ENCODE measurements at places on chromosomes 2 and 18. TPM values are rescaled to one million over a fixed set of nuclear protein-coding genes. Genes with fewer than 3 reads are reported as not detected.

The PPP1R7 gene
- total RNA-seq = 60.8 TPM

The SMPD4 gene
- total RNA-seq = 88.1 TPM

- DNase-seq = no peak
- peaks cover 10% of the 10 kb centered on the region for H3K36me3 ChIP-seq
- no peak overlapping the region for H3K4me3 ChIP-seq
- no peak overlapping the region for H3K27ac ChIP-seq
These were observed 10.8 kb downstream of the COQ10B start for GRCh38 chr2:197464175-197464574.

GRCh38 chr2:231769170-231770136 lies 11.6 kb downstream of the PDE6D start:
- H3K4me1 ChIP-seq = peaks cover 2% of the 10 kb centered on the region
- H3K4me3 ChIP-seq = no peak overlapping the region
- H3K27ac ChIP-seq = no peak overlapping the region
- H3K27me3 ChIP-seq = no peaks in the 10 kb centered on the region
- no peaks in the 10 kb centered on the region for H3K36me3 ChIP-seq
- DNase-seq = no peak

- no peaks in the 10 kb centered on the region for H3K36me3 ChIP-seq
- DNase-seq = no peak
- H3K4me1 ChIP-seq = peaks cover 24% of the 10 kb centered on the region
These were observed 10.7 kb upstream of the OTOF start for GRCh38 chr2:26488463-26489212.

GRCh38 chr2:103396152-103396551 lies 634.3 kb downstream of the TMEM182 start:
- DNase-seq = no peak
- H3K4me3 ChIP-seq = no peak overlapping the region
- no peaks in the 10 kb centered on the region for H3K27me3 ChIP-seq
- H3K27ac ChIP-seq = no peak overlapping the region
- H3K4me1 ChIP-seq = no peaks in the 10 kb centered on the region
- no peaks in the 10 kb centered on the region for H3K36me3 ChIP-seq

The RAX gene
- not detected for total RNA-seq

The UGT1A3 gene
- not detected for total RNA-seq

GRCh38 chr18:67776929-67777328 lies 260.4 kb upstream of the DSEL start:
- H3K27me3 ChIP-seq = no peaks in the 10 kb centered on the region
- no peak overlapping the region for H3K4me3 ChIP-seq
- no peaks in the 10 kb centered on the region for H3K4me1 ChIP-seq
- no peaks in the 10 kb centered on the region for H3K36me3 ChIP-seq

The FZD7 gene
- 0.29 TPM for total RNA-seq

GRCh38 chr2:170456914-170457313 lies 258.2 kb upstream of the SP5 start:
- no peaks in the 10 kb centered on the region for H3K27me3 ChIP-seq
- DNase-seq = no peak
- no peak overlapping the region for H3K4me3 ChIP-seq

The IL37 gene
- not detected for total RNA-seq

- no peaks in the 10 kb centered on the region for H3K27me3 ChIP-seq
- no peak for DNase-seq
- H3K36me3 ChIP-seq = no peaks in the 10 kb centered on the region
- H3K4me1 ChIP-seq = no peaks in the 10 kb centered on the region
- no peak overlapping the region for H3K4me3 ChIP-seq
- H3K27ac ChIP-seq = no peak overlapping the region
These were observed 6.3 kb downstream of the KHK start for GRCh38 chr2:27092696-27093429.

- DNase-seq = peak; percentile 30
- H3K36me3 ChIP-seq = no peaks in the 10 kb centered on the region
- peaks cover 31% of the 10 kb centered on the region for H3K4me1 ChIP-seq
- H3K27me3 ChIP-seq = no peaks in the 10 kb centered on the region
- H3K4me3 ChIP-seq = no peak overlapping the region
- H3K27ac ChIP-seq = no peak overlapping the region
These were observed 1.3 kb upstream of the UBE2E3 start for GRCh38 chr2:180978903-180979748.

- DNase-seq = no peak
- no peaks in the 10 kb centered on the region for H3K36me3 ChIP-seq
- no peaks in the 10 kb centered on the region for H3K4me1 ChIP-seq
- H3K27me3 ChIP-seq = peaks cover 5% of the 10 kb centered on the region
- H3K27ac ChIP-seq = no peak overlapping the region
These were observed 8.5 kb upstream of the CYBRD1 start for GRCh38 chr2:171513719-171514160.

The AMER3 gene
- not detected for total RNA-seq

- no peaks in the 10 kb centered on the region for H3K27me3 ChIP-seq
- no peak for DNase-seq
- no peak overlapping the region for H3K4me3 ChIP-seq
- H3K36me3 ChIP-seq = no peaks in the 10 kb centered on the region
These were observed 786.3 kb downstream of the SOCS6 start for GRCh38 chr18:71075147-71075546.

Data from endothelial cell of umbilical vein (primary cell).